ENCODE measurements at places on chromosomes 2 and 18.

DNA sequence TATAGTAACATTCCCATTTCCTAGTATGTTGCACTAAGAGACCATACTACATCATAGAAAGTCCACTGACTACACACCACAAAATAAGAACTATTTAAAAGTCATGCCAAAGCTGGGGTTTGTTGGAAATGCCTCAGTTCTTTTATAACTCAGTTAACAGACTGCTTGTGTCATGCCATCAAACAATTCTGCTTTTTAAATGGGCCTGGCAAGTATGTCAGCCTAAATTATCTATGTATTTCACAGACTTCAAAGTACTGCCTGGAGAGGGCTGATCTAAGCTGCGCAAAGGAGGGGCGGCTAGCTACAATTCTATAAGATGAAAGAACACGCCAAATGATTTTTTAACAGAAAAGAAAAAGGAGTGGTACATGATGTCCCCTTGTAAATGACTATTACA is 49.6 kb downstream of the FARSB start:
- peak; percentile 12 for DNase-seq

DNA sequence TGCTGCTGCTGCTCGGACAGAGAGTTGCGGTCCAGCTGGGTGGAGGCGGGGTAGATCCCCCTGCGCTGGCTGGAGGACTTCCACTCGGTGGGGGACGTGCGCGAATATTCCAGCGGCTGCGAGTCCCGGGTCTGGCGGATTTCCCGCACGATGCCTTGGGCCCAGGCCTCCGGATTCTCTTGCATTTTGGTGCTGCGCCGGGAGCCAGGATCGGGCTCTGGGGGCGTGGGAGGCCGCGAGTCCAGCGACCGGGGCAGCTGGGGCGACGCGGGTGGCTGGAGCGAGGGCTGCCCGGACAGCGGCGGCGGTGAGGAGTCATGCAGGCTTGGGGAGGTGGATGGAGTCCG is 4.8 kb downstream of the NT5C1B start:
- DNase-seq: no peak

GRCh38 chr2:182597570-182598295 is 118.3 kb upstream of the DNAJC10 start:
- DNase-seq: peak; percentile 42

GRCh38 chr2:31474296-31474695 is 59.8 kb upstream of the XDH start:
- no peak for DNase-seq

GRCh38 chr2:21650569-21650968 is 526.8 kb downstream of the TDRD15 start:
- peak; percentile 33 for DNase-seq

- no peak for DNase-seq
Measured at GRCh38 chr18:23350188-23350587, 102.9 kb upstream of the RIOK3 start.

- no peak for DNase-seq
Measured at GRCh38 chr2:67612576-67613042, 215.5 kb downstream of the ETAA1 start.

DNA sequence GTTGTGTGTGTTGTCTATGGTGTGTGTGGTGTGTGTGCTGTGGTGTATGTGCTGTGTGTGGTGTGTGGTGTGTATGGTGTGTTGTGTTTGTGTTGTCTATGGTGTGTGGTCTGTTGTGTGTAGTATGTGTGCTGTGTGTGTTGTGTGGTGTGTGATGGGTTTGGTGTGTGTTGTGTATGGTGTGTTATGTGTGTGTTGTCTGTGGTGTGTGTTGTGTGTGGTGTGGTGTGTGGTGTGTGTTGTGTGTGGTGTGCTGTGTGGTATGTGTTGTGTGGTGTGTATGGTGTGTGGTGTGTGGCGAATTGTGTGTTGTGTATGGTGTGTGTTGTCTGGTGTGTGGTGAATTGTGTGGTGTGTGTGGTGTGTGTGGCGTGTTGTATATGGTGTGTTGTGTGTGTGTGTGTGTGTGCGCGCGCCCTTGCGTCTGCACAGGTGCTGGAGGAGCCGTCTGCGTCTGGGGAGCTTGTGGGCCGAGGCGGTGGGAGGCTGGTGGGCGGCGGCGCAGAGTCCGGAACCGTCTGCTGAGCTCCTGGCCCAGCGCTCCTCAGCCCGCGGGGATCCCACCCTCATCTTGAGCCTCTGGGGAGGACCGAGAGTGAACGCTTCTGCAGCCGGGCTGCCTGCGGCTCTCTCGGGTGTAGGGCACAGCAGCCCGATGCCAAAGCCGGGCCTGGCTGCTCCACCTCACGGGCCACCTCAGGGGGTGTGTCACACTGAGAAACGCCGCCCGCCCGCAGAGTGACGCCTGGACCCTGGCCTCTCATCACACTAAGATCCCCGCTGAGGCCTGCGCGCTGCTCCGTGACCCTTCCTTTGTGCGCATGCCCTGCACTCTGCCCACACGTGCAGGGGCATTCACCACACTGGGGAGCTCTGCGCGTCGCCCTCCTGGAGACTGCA is 8.8 kb upstream of the ADI1 start:
- no peak for DNase-seq

DNA sequence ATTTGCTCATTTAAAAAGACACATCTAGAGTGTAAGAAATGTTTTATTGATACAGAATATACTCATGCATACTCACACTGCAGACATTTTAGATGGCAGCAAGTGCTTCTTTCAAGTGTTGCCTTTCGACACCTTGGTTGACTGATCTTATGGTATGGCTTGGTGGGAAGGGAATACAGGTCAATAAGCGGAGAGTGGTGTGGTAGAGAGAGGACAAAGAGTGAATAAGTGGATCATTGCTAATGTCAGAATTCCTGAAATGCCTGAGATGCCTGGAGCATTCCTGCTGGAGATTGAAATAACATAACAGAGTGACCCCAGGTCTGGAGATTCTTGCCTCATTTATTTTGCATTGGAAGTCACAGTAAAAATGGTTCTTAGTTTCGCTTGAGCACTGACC is 76.7 kb downstream of the RND3 start:
- DNase-seq: peak; percentile 27

- DNase-seq: no peak
Measured at GRCh38 chr2:11540148-11540995, 6.5 kb downstream of the GREB1 start.

DNA sequence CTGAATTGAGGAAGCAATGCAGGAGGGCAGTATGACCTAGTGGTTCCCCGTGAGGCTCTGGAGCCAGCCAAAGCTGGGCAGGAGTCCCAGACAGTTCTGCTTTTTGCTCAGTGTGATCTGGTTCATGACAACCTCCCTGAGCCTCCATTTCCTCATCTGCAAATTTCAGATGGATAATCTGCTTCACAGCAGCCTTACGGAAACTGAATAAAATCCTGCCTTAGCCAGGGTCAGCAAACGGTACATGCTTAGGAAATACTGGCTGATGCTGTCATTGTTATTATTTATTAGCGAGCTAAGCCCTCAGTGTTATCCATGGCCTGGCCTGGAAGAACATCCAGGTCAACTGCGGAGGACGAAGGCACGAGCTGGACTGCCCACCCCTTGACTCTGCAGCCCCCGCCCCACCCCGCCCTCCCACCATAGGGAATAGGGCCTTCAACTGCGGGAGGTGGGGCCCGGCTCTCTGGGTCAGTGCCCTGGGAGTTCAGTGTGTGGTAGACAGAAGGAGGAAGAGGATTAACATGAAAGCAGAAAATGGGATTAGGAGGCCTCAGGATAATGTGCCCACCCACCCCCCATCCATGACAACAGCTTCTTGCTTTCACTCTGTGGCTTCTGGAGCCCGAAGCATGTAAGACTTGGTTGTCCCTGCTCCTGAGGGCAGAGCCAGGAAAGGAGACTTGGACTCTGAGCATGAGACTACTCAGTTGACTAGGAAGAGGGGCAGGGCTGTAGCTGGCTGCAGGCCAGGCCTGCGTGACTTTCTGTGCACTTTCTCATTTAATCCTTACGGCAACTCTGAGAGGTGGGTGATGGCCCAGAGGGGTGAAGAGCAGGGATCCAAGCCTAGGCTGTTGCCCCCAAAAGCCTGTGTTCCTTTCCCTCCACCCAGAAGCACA is 13.1 kb downstream of the PKDCC start:
- DNase-seq: peak; percentile 96

DNA sequence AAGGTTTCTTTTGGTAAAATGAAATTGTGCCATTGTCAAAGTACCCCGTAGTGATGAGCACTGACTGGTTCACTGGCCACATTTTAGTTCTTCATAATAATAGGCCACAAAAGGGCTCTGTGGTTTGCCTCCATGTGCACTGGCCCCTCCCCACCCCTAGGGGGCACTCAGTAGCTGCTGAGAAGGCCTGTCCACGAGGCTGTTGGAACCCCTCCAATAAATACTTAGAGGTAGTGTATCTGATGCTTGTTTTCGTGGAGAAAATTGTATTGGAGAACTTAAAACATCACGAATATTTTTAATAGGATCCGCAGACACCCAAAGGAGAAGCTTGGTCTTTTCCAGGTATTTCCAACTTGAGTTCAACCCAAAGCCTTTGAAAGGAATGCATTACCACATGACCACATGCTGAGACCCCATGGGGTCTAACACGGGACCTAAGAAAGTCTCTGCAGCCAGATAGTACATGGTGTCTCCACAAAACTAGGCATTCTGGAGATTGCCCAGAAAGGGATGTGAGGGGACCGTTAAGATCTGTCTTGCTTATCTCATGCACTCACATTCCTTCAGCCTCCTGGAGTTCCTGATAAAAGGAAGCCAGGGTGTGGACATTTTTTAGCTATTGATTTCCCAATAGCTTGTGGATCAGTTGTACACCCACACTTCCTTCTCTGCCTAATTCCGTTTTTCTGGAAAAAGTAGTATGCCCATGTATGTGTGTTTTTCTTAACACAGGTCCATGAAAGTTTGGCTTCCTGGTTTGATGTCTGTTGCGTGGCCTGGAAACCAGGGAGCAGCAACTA is 28.5 kb upstream of the NOSTRIN start:
- peak; percentile 7 for DNase-seq

GRCh38 chr2:79714283-79714682 is 201.4 kb downstream of the CTNNA2 start:
- no peak for DNase-seq

DNA sequence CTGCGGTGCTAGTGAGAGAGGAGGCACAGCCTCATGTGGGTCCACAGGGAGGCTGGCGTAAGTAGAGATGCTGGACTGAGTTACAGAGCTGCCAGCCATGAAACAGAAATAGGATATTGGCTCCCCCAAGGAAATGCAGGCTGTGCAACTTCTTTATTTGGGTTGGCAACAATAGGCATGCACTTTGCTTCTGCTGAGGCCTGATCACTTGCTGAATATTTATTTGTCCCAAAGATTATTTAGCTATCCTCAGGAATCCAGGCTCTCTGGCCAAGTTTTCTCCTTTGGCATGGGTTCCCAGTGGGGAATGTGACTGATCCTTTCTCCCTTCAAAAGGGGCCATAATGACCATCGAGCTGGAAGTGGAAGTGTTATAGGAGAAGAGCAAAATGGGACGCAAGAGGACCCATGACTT is 60.0 kb downstream of the MAPK4 start:
- peak; percentile 33 for DNase-seq
